ENCODE measurements at places on chromosomes 1 and 21.

DNA sequence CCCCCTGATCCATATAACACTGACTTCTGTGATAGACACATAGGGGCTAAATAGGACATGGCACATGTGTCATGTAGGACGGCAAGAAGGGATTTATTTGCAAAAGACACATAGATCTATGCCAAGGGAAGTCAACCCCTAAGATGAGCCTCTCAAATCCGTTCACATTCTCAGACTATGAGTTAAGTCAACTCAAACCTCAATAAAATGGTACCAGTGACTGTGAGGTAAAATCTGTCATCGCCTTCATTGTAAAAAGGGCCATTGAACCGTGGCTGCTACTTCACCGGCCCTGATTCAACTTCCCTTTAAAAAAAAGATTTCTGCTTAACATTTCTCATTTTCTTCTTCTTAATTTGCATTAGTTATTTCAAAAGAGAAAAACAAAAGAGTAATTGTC, 144.0 kb downstream of the ZNF281 start:
- H3K36me3 ChIP-seq: no peaks in the 10 kb centered on the region
- H3K4me3 ChIP-seq: no peak overlapping the region
- no peak for DNase-seq
- H3K27me3 ChIP-seq: no peaks in the 10 kb centered on the region
- H3K27ac ChIP-seq: no peak overlapping the region

DNA sequence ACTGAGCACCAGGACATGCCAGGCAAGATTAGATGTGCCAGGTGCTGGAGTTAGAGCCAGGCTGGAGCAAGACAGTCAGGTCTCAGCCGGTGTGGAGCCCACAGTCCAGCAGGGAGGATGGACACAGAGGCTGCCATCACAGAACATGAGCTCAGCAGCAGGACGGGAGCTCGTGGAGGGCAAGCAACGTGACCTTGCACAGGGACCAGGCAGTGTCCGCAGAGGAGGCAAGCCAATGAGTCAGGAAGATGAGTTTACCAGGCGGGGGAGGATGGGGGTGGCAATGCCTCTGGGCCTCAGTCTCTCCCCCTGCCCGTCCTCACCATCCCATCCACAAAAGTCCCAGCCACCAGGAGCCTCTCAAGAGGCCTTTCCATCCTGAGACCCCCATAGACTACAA, 20.7 kb upstream of the ZC3H12A start:
- H3K27me3 ChIP-seq: no peaks in the 10 kb centered on the region
- no peaks in the 10 kb centered on the region for H3K36me3 ChIP-seq
- no peak overlapping the region for H3K4me3 ChIP-seq
- no peak for DNase-seq
- no peak overlapping the region for H3K27ac ChIP-seq

- H3K36me3 ChIP-seq: no peaks in the 10 kb centered on the region
- no peak for DNase-seq
- H3K27ac ChIP-seq: no peak overlapping the region
- H3K4me1 ChIP-seq: no peaks in the 10 kb centered on the region
- no peak overlapping the region for H3K4me3 ChIP-seq
Observed at GRCh38 chr1:221470000-221470698, 271.7 kb downstream of the DUSP10 start.

DNA sequence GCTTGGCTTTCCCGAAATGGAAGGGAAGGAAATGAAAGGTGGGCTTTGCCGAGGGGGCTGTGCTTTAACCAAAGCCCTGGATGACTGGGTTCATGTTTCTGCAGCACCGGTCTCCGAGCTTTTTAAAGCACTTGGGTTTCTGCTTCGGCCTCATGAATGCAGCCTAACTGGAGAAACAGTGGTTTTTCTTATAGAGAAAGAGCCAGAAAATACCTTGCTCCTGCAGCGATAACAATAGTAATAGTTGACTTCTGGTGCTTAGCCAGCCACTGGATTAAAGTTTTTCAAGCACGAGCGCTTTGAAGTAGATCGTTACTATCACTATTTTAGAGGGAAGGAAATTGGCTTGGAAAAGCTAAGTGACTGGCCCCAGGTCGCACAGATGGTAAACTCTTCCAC, 500 bp upstream of the DOCK7 start:
- H3K36me3 ChIP-seq: no peaks in the 10 kb centered on the region
- no peaks in the 10 kb centered on the region for H3K4me1 ChIP-seq
- peak overlapping the region; percentile 93 for H3K4me3 ChIP-seq
- H3K27me3 ChIP-seq: no peaks in the 10 kb centered on the region
- peak; percentile 17 for DNase-seq

DNA sequence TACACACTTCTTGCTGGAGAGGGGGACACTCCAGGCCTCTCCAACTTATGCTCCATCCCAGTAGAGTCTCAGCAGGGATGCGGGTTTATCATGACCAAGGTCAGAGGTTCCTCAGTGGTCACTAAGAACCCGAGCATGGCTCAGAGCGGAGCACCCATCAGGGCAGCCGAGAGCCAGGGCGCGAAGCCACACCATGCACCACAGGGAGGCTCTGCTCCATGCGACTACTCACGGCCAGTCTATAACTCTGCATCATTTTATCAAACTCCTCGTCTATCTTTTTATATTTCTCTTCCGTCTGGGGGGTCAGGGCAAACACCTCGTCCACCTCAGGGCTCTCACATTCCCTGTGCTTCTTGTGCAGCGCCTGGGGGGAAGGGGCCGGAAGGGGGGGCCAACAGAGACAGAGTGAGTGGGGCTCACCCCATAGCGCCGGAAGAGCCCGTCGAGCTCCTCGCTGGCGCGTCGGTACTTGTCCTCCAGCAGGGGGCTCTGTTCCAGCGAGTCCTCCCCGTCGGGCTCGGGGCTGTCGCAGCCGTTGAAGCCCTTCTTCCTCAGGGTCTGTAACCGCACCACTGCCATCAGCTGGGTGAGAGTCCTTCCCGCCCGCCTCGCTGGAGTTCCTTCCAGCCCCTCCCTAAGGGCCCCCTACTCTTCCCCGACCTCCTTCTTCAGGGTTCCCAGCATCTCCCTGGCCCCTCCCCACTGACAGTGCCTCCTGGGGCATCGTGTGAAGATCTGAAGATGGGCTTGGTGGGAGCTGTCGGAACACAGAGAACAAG, 20.0 kb downstream of the MEF2D start:
- peak overlapping the region; percentile 60 for H3K27ac ChIP-seq
- peaks cover 51% of the 10 kb centered on the region for H3K36me3 ChIP-seq
- peaks cover 42% of the 10 kb centered on the region for H3K4me1 ChIP-seq
- peak; percentile 64 for DNase-seq
- H3K4me3 ChIP-seq: no peak overlapping the region

GRCh38 chr1:224223819-224224714, 41.0 kb downstream of the DEGS1 start:
- 0 out of 2 replicates have a peak, but pooled peaks cover 4% of the 10 kb centered on the region for H3K36me3 ChIP-seq
- H3K27me3 ChIP-seq: no peaks in the 10 kb centered on the region
- no peak overlapping the region for H3K27ac ChIP-seq
- no peaks in the 10 kb centered on the region for H3K4me1 ChIP-seq

DNA sequence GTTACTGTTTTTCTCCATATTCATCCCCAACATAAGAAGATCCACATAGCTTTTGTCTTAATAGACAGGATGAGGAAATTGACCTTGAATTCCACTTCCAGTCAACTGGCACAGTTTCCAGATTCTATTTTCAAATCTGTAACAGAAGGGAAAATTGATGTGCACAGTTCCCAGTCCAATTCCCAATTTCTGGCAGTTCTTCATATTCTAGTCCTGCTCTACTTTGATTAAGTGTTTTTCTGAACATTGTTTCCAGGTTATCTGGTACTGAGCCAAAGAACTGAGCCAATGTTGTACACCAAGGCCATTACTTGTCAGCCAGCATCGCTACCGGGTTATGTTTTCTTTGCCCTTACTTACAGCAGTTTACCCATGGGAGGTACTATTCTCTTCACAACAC, 1755.4 kb downstream of the PLA2G4A start:
- no peak for DNase-seq
- H3K27ac ChIP-seq: no peak overlapping the region
- no peaks in the 10 kb centered on the region for H3K36me3 ChIP-seq
- no peaks in the 10 kb centered on the region for H3K4me1 ChIP-seq
- no peak overlapping the region for H3K4me3 ChIP-seq

DNA sequence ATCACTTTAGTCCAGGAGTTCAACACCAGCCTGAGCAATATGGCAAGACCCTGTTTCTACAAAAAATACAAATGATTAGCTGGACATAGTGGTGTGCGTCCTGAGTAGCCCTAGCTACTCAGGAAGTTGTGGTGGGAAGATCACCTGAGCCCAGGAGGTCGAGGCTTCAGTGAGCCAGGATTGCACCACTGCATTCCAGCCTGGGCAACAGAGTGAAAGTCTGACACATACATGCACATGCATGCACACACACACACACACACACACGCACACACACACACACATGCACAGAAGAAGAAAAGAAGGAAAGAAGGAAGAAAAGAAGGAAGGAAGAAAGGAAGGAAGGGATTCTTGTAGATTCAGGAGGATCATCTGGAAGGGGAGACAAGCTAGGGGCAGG, 104.4 kb upstream of the USP25 start:
- H3K27ac ChIP-seq: no peak overlapping the region
- DNase-seq: no peak
- no peaks in the 10 kb centered on the region for H3K27me3 ChIP-seq
- no peaks in the 10 kb centered on the region for H3K4me1 ChIP-seq
- no peaks in the 10 kb centered on the region for H3K36me3 ChIP-seq
- H3K4me3 ChIP-seq: no peak overlapping the region

DNA sequence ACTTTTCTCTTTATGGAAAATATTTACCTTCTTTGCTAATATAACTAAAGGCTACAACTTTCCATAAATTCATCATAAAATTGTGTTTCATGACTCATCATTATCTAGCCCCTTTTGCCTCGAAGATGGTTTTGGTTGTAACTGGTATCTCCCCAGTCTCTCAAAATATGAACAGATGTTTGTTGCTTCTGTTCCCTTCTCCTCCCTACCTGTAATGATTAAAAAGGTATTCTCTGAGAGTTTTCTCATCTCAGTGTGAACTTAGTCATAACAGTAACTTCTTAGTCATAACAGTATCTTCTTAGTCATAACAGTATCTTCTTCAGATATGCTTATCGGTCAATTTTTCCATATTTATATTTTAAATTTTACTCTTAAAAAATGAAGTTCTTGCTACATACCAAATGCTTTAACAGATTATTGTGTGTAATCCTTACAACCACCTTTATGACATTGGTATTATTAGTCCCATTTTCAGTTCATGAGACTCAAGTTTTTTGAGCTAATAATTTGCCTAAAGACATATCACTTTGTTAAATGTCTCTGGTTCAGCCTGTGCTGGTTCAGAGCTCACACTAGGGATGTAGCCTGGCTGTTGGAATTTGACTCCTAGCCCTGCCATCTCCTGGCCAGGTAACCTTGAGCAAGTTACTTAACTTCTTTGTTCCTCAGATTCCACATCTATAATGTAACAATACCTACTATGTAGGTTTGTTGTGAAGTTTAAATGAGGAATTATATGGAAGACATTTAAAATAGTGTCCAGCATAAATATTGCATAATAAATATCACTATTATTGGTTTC, 32.6 kb downstream of the ATP1B1 start:
- no peaks in the 10 kb centered on the region for H3K36me3 ChIP-seq
- no peak for DNase-seq
- H3K4me3 ChIP-seq: no peak overlapping the region
- no peaks in the 10 kb centered on the region for H3K27me3 ChIP-seq
- no peaks in the 10 kb centered on the region for H3K4me1 ChIP-seq

- H3K36me3 ChIP-seq: no peaks in the 10 kb centered on the region
- H3K27ac ChIP-seq: no peak overlapping the region
- no peaks in the 10 kb centered on the region for H3K4me1 ChIP-seq
- DNase-seq: no peak
Observed at GRCh38 chr1:200479816-200480215, 70.0 kb upstream of the ZNF281 start.

All from MM.1S (cell line).